Left cardiac atrium (tissue), 4 donors: ENCODE measurements at places on chromosomes 2 and 18. TPM values are rescaled to one million over a fixed set of nuclear protein-coding genes. Genes with fewer than 3 reads are reported as not detected.
A peak's percentile ranks its signal among the peaks of the same experiment; 100 is the strongest.

Gene IMMT
- total RNA-seq, result 212 TPM

Gene CXCR4
- 4.4 TPM for total RNA-seq

Gene CRYGD
- not detected for total RNA-seq

Gene ALK
- 0.21 TPM for total RNA-seq

Gene ZCCHC2
- total RNA-seq, result 19.0 TPM

Gene IL37
- total RNA-seq, result not detected

Gene C2orf66
- total RNA-seq, result not detected

Gene HOXD3
- 0.73 TPM for total RNA-seq

Gene SLC39A6
- total RNA-seq, result 19.3 TPM

DNA sequence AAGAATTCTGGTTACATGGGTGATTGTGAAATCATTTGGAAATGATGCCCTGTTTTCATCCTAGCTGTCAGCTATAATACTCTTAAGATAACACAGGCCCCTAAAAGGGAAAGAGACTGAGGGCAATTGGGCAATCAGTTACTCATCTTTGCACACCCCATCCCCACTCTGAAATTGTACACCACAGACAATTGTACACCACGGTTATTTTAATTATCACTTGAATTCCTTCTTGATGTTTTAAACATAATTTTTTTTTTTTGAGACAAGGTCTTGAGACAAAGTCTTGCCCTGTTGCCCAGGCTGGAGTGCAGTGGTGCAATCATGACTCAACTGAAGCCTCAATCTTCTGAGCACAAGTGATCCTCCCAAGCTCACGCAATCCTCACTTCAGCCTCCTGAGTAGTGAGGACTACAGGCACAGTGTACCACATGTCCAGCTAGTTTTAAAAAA lies 862.4 kb upstream of the ACVR2A start:
- peak; percentile 28 for DNase-seq

DNA sequence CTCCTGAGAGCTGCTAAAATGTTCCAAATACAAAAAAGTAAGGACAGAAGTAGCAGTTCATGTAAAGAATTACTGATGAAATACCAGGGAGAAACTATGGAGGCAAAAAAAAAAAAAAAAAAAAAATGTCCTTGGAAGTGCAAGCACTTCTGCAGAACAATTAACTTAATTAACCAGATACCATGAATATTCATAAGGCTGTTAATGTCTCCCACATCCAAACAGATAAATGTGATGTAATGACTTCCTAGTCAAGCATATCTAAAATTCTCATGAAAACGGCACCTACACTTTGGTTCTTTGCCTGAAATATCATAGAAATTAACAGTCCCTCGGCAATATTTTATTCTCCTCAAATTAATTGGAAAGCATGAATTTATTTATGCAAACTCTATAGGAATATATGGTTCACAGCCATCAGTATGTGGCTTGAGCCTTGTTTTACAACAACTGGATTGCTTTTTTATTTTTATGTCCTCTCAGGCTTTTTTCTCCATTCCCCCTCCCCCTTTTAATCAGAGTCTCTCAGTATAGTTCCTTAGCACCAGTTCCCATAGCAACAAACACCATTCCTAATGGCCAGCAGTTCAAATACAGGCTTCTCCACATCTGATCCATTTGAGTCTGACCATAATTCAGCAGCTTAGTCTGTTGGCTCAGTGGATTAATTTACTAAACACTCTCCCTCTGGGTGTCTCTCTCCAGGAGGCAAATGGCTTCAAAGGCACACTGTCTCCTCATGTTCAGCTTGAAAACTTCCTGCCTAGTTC lies 97.1 kb downstream of the ITGA4 start:
- no peak for DNase-seq

GRCh38 chr2:109348671-109349502 lies 219.9 kb downstream of the SH3RF3 start:
- DNase-seq, result no peak

DNA sequence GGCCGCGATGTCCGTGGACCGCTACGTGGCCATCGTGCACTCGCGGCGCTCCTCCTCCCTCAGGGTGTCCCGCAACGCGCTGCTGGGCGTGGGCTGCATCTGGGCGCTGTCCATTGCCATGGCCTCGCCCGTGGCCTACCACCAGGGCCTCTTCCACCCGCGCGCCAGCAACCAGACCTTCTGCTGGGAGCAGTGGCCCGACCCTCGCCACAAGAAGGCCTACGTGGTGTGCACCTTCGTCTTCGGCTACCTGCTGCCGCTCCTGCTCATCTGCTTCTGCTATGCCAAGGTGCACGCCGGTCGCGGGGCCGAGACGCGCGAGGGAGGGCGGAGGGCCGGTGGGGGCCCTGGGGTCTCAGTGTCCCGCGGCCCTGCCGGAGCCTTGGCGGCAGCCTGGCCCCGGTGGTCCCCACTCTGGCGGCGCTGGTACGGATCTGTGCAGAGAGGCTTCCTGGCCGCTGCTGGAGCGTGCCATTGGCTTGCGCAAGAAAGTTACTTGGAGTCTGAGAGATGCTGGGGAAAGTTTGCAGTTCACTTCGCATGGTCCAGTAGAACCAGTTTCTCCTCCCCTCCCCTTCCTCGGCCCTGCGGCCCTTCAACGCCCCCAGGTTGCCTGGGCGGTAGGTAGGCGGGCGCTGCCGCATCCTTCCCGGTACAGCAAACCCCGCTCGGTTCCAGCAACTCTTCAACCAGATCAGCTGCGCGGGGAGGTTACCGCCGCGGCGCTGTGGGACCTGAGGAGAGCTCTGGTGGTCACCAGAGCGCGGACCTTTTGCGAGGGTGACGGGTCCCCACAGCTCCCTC lies 1.5 kb downstream of the GALR1 start:
- no peak for DNase-seq

DNA sequence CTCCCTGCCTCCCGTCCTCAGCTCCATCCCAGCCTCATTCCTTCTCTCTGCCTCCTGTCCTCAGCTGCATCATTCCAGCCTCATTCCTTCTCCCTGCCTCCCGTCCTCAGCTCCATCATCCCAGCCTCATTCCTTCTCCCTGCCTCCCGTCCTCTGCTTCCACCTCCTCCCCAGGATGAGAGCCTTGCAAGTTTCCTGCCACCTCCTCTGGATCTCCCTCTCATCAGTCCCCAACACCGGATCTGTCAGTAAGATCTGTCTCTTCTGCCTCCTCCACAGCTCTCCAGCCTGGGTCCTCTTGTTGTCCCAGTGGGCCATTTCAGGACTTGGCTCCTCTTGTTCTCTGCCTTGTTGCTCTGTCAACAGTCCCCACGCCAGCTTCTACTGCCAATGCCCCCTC lies 130.9 kb downstream of the NDUFA10 start:
- no peak for DNase-seq

DNA sequence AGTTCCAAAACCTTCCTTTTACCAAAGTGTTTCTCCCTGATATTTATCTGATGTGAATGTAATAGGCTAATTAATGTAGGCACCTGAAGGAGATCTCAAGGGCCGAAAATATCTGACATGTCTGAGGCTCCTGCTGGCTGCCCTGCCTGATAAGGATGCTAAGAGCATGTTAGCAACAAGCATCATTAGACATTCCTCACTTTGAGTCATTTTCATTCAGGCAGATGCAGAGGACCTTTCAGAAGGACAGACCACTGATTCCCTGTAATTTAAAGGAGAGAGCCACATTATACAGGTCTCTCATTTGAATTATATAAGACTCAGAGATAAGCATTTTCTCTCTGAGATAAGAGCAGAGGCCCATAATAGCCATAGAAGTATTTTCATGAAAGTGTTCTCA lies 222.4 kb upstream of the NCKAP5 start:
- DNase-seq, result no peak

GRCh38 chr2:152400607-152401214 lies 65.7 kb downstream of the FMNL2 start:
- DNase-seq, result no peak

- no peak for DNase-seq
Measured at GRCh38 chr2:14524803-14525080, 107.8 kb upstream of the LRATD1 start.

- DNase-seq, result no peak
Measured at GRCh38 chr2:160292225-160292624, 92.2 kb upstream of the ITGB6 start.

- DNase-seq, result no peak
Measured at GRCh38 chr2:237574467-237574866, 8.1 kb downstream of the PRLH start.

GRCh38 chr2:85053802-85054201 lies 79.4 kb upstream of the TCF7L1 start:
- DNase-seq, result no peak

GRCh38 chr2:893311-893710 lies 57.3 kb upstream of the SNTG2 start:
- DNase-seq, result no peak

GRCh38 chr2:158507141-158507540 lies 50.4 kb downstream of the PKP4 start:
- DNase-seq, result no peak

DNA sequence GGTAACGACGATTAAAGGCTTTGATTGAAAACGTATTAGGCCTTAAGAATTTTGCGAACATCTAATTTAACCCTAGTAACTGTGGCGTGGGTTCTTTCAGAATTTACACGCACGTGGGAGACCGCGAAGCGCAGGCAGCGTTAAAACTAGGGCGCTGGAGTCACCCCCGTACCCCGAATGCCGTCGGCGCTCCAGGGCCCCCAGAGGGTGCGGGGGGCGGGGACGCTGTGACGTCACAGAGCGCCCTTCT lies 673 bp upstream of the SMCHD1 start:
- DNase-seq, result no peak

DNA sequence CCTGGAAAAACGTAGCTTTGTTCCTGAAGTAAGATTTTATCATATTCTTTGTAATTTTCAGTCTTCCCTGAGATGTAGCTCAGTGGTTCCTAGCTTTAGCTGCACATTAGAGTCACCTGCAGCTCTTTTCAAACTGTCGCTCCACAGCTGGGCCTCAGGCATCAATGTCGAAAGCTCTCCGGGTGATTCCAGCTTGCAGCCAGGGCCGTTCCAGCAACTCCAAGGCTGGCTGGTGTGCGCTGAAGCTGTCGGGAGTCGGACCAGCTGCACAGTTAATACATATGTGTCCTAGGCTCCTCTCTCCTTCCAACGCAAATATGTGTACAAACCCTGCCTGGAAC lies 609 bp upstream of the ZNF2 start:
- no peak for DNase-seq

GRCh38 chr2:203728321-203728720 lies 21.9 kb downstream of the CD28 start:
- no peak for DNase-seq

- DNase-seq, result no peak
Measured at GRCh38 chr2:157559061-157559460, 69.6 kb downstream of the ACVR1C start.

DNA sequence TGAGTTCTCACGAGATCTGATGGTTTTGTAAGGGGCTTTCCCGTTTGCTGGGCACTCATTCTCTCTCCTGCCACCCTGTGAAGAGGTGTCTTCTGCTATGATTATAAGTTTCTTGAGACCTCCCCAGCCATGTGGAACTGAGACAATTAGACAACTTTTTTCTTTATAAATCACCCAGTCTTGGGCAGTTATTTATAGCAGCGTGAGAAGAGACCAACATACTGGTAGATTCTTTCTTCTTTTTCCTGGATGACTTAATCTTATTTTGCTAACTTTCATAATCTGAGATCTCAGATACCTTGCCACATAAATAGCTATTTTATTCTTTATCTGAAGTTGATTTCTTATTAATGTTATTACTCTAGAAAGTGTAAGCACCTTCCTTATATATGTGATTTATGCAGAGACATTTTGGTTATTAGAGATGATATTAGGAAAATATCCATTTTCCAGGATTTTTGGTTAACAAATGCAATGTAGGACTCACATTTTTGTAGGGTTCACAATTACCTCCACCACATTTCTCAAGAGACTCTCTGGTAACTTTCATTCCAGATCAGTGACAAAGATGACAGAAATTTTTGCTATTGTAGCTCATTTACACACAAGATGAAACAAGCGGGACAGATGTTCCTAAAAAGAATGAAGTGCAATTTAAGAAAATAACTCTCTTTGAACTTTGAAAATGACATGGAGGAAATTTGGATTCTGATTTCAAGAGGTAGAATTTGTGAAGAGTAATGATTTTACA lies 97.9 kb upstream of the RND3 start:
- DNase-seq, result no peak

- no peak for DNase-seq
Measured at GRCh38 chr18:58400331-58400870, 228.5 kb downstream of the ALPK2 start.

GRCh38 chr2:154693741-154694340 lies 4.7 kb upstream of the KCNJ3 start:
- peak; percentile 61 for DNase-seq

- DNase-seq, result no peak
Measured at GRCh38 chr2:59594671-59595222, 958.7 kb downstream of the BCL11A start.

DNA sequence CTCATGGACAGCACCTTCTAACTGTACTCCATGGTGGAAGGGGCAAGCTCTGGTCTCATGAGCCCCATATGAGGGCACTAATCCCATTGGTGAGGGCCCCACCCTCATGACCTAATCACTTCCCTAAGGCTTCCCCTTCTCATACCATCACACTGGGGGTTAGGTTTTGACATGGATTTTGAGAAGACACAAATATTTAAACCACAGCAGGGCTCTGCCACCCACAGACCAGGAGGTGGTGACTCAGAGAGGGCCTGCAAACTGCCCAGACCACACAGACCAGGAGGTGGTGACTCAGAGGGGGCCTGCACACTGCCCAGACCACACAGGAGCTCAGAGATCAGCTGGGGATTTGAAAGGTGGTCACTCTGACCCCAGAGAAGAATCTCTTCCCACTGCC lies 222.0 kb downstream of the KLHL29 start:
- no peak for DNase-seq

- no peak for DNase-seq
Measured at GRCh38 chr2:162369551-162369950, 25.6 kb downstream of the GCA start.

DNA sequence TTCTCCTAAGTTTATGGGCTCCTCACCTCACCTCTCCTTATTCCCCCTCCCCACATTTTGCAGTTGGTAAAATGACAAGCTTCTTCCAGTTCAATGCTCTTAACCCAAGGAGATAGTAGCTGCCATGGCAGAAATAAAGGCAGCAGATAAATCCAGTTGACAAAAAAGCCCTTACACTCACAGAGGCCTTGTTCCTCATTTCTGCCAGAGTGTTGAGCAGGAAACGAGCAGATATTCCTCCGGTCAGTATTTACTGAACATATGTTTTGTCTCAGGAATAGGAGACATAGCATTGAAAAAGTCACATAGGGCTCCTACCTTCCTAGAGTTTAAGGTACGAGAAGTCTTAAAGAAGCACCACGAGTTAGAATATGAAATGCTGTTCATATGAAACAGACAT lies 493.7 kb upstream of the TNP1 start:
- no peak for DNase-seq

DNA sequence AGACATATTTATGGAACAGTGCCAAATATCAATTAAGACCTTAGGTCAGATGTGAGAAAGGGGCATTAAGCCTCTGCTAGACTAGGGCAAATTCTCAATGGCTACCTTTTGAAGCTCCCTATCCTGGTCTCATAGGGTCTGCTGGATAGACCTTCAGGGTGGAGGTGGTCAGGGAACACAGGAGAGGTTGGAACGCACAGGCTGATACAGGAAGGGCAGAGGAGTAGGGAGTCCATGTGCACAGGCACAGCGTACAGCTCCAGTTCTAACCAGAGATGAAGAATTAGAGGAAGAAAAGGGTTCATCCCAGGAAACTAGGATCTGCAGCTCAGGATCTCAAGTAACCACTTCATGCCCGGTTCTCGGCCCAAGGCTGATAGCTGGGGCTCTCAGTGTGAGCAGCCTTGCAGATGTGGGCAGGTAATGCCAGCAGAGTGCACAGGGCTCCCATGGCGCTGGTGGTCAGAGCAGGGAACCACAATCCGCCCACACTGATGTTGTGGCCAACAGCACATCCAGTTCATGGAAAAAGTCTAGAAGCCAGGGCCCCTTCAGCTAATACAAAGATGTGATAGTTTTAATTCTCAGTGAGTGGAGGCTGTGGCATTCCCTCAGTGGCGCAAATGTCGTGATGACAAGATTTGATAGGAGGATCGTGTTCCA lies 3.4 kb upstream of the EVA1A start:
- DNase-seq, result no peak
